ENCODE measurements at places on chromosomes 6 and 20.

GRCh38 chr6:163643866-163644265 lies 229.3 kb downstream of the QKI start:
- DNase-seq, result no peak

DNA sequence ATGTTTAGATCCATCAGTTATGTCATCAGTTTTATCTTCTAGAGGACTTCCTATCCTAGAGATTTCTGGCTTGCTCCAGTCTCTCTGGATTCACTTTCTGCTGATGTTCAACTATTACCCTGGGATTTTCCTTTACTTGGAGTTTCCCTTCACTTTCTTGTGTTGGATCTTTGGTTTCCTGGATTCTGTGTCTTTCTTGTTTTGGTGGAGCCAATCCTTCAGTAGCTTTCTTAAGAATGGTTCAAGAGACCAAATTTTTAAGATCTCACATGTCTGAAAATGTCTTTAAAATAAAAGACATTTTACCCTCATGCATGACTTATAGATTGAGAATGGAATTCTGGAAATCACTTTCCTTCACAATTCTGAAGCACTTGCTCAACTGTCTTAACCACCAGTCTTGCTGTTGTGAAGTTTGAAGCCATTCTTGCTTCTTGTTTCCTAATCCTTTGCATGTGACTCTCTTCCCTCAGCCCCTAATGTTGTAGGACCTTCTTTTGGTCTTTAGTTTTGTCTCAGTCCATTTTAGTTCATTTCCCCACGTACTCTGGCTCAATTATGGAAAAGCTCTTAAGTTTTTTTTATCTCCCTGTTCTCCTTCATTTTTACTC lies 87.9 kb downstream of the ARID1B start:
- no peak for DNase-seq

GRCh38 chr20:45470937-45471336 lies 1.4 kb downstream of the WFDC2 start:
- DNase-seq, result no peak

- DNase-seq, result no peak
Measured at GRCh38 chr6:116411284-116411623, 40.5 kb downstream of the DSE start.

- DNase-seq, result no peak
Measured at GRCh38 chr6:44664716-44665115, 277.2 kb downstream of the CDC5L start.

GRCh38 chr20:53262365-53262764 lies 290.2 kb downstream of the TSHZ2 start:
- DNase-seq, result no peak

GRCh38 chr6:38012573-38012972 lies 193.0 kb downstream of the ZFAND3 start:
- DNase-seq, result no peak

DNA sequence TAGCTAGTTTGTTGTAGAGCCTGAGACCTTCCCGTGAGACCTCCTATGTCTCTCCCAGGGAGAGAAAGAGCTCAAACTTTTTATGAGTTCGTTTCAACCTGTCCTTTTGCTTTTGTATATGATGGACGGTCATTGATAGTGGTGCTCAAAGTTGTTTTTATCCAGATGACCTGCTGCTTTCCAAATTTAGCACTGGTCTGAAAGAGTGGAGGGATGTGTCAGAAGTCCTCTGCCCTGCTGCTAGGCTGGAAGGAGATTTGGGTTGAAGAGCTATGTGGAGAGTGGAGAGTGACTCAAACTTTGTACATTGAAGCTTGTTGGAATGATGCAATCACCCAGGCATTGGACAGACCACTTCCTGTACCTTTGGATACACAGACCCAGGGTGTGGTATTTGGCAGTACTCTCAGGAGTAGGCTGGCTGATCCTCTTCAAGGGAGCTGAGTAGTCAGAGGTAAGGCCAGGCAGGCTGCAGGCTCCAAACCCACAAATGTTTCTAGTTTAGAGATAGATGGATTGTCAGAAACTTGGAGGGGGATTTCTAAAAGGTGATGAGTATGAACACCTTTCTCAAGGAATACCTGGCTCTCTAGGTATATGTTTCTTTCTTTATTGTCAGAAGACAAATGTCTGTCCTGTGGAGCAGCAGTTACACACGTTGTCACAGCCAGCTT lies 49.4 kb upstream of the RREB1 start:
- DNase-seq, result no peak

- no peak for DNase-seq
Measured at GRCh38 chr20:59163631-59164530, at the start of gene ZNF831. TSS of gene ZNF831 (plus strand) at chr20:59163821. CDS start at chr20:59191020, 27,199 bp downstream.

GRCh38 chr6:169092375-169092774 lies 161.3 kb downstream of the THBS2 start:
- no peak for DNase-seq

GRCh38 chr20:2289475-2289874 lies 6.3 kb upstream of the TGM3 start:
- DNase-seq, result no peak

DNA sequence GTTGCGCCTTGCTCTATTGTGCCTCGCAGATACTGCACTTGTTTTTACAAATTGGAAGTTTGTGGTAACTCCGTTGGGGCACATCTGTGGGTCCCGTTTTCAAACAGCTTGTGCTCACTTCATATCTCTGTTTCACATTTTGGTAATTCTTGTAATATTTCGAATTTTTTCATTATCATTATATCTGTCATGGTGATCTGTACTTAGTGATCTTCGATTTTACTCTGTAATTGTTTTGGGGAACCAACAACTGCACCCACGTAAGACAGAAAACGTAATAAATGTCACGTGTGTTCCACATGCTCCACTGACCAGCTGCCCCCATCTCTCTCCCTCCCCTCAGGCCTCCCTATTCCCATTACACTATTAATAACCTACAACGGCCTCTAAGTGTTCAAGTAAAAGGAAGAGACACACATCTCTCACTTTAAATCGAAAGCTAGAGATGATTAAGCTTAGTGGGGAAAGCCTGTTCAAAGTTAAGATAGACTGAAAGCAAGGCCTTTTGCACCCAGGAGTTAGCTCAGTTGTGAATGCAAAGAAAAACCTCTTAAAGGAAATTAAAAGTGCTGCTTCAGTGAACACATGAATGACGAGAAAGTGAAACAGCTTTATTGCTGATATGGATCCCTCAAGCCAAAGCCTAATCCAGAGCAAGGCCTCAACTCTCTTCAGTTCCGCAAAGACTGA lies 26.9 kb downstream of the TTLL2 start:
- no peak for DNase-seq

DNA sequence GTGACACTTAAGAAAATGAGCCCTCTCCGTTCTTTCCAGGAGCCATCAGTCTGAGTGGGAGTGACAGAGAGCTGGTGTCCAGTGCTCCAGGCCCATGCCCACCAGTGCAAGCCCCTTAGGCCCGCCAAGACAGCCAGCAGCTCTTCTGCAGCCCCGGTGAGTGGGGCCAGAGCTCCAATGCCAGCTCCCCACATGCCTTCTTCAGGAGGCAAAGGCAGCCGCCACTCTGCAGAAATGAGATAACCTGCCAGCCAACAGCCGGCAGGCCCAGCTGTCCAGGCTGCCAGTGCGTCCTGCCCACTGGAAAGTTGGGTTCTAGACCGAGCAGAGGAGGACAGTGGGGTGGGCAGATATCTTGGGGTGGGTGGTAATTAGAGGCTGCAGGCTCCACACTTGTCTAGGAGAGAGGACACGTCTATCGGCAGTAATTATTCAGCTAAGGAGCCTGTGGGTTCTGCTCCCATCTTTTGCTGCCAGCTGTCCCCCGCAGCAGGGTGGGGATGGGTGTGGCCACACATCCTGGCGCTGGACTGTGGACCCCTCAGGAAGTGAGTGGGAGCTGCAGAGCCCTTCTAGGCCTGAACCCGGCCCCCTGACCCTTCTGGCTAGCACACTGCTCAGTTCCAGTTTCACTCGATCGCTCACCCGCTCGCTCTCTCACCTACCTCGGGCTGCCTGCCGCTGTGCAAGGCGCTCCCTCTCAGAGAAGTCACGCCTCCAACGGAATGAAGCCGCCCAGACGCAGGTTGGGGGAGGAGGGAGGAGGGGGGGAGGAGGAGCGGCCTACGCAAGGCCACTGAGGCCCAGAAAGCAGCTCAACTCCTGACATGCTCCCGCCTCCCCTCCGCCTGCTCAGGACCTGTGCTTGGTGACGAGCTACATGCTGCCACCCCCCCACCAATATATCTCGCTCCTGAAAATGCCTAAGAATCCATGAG lies 3.6 kb downstream of the GRM4 start:
- no peak for DNase-seq

GRCh38 chr6:25016014-25016720 lies 80.4 kb upstream of the RIPOR2 start:
- peak; percentile 50 for DNase-seq

DNA sequence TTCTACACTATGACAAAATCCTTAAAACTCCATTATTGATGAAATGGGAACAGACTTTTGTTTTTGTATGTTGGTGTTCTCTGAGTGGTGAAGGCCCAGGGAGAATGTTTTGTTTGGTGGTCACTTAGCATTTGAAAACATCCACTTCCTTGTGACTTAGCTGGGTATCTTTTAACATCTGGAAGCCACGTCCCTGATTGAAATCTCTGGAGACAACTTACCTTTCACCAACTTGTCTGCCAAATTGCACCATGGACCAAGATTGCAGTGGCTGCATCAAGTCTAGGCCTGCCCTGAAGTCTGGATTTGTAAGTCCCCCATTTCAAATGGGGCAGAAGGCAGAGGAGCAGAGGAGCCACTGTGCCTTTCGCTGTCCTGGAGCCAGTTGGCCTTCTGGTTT lies 534 bp upstream of the EFCAB8 start:
- no peak for DNase-seq

GRCh38 chr20:47412083-47412482 lies 55.6 kb upstream of the ZMYND8 start:
- no peak for DNase-seq

- DNase-seq, result no peak
Measured at GRCh38 chr6:53281518-53282215, 67.1 kb downstream of the ELOVL5 start.

- no peak for DNase-seq
Measured at GRCh38 chr6:122758927-122759334, 20.6 kb upstream of the FABP7 start.

- DNase-seq, result no peak
Measured at GRCh38 chr6:41573276-41573675, 27.1 kb downstream of the FOXP4 start.

- no peak for DNase-seq
Measured at GRCh38 chr6:142276256-142276655, 25.6 kb upstream of the ADGRG6 start.

GRCh38 chr6:2952557-2953095 lies 18.7 kb downstream of the SERPINB6 start:
- peak; percentile 65 for DNase-seq

DNA sequence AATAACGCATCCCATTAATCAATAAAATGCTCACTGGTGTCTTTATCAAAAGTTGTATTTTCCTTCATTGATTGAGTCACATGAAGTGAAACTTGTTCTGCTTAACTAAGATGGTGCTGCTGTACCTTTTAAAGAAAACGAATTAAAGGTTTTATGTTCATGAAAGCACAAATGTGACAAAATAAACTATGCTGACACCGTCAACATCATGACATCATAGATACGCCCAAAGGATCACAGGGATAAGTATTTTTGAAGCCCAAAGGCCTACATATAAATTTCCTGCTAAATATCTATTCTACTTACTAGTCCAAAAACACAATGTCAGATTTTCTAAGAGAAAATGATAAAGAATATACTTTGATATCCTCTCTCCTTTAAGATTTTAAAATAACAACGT lies 94.4 kb downstream of the FAM217A start:
- DNase-seq, result no peak

GRCh38 chr6:111626441-111626840 lies 20.8 kb upstream of the TRAF3IP2 start:
- DNase-seq, result no peak

DNA sequence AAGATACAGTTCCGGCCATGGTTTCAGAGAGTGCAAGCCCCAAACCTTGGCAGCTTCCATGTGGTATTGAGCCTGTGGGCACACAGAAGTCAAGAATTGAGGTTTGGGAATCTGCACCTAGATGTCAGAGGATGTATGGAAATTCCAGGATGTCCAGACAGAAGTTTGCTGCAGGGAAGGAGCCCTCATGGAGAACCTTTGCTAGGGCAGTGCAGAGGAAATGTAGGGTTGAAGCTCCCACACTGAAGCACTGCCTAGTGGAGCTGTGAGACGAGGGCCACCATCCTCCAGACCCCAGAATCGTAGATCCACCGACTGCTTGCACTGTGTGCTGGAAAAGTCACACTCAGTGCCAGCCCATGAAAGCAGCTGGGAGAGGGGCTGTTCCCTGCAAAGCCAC lies 267.5 kb downstream of the OGFRL1 start:
- no peak for DNase-seq

DNA sequence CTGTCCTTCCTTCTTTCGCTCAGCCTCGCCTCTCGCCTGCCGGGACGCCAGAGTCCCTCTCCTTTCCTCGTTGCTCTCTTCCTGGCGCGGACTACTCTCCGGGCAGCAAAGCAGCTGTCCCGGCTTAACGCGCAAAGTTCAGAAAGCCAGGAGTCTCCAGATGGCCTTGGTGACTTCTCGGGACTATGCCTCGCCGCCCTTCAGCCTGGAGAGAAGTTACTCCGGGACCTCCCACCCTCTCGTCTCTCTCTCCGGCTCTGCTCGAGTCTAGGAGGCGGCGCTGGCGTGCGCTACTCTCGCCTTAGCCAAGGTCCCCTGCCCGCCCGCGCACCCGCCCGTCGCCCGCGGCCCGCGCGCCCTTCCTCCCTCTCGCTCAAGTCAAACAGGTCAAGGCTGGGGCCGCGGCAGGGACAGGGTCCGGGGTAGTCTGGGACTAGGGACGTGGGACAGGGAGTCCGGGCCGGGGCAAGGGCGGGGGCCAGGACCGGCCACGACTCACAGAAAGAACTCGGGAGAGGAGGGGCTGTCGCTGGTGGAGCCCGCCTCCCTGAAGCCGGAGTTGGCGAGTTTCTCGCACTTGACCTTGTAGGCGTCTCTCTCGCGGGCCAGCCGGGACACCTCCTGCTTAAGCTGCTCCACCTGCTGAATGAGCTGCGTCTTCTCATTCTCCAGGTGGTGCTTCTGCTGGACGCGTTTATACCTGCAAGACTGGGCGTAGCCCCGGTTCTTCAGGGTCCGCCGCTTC lies 1.5 kb downstream of the MAFB start:
- DNase-seq, result no peak

DNA sequence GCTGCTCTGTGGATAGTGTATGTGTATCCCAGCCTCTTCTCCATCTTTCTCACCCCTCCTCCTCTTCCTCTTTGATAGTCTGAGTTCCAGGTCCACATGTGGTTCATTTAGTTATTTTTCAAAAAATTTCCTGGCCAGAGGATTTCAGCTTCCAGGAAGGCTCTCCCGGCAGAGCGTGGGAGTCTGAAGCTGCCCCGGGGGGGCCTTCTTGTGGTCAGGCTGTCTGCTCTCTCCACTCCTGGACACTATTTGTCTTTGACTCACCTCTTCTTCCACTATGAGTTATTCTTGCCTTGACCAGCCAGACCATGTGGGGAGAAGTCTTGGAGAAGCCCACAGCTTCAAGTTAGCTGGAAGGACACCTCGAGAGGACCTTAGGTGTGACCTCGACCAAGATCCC lies 258.8 kb downstream of the CDC5L start:
- no peak for DNase-seq

- DNase-seq, result no peak
Measured at GRCh38 chr6:106530502-106530901, 98.8 kb downstream of the RTN4IP1 start.

GRCh38 chr6:127221201-127221600 lies 45.5 kb upstream of the RNF146 start:
- no peak for DNase-seq

- DNase-seq, result peak; percentile 85
Measured at GRCh38 chr20:21505161-21505809, 8.6 kb downstream of the NKX2-2 start.

- no peak for DNase-seq
Measured at GRCh38 chr6:39553029-39553428, 172.2 kb downstream of the KIF6 start.

- no peak for DNase-seq
Measured at GRCh38 chr20:24106801-24107445, 118.3 kb upstream of the GGTLC1 start.
